ENCODE measurements at places on chromosomes 2 and 18. TPM values are rescaled to one million over a fixed set of nuclear protein-coding genes. Genes with fewer than 3 reads are reported as not detected.

DNA sequence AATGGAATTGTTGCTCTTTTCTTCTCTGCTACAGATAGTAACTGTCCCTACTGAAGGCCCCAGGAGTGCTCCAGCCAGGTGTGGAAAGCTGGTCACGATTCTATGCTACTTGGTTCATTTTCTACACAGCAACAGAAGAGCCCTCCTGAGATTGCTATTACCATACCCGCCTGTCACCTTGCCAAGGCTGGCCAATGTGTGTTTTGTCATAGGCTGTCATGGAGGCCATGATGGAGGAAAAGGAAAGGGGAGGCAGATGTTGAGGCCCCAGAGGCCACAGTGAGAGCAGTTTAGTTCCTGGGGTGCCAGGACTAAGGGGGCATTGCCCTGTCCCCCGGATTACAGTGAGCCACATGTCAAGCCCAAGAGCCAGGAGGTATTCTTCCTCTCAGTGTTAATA is 952 bp downstream of the ELMOD3 start:
- no peak for DNase-seq

DNA sequence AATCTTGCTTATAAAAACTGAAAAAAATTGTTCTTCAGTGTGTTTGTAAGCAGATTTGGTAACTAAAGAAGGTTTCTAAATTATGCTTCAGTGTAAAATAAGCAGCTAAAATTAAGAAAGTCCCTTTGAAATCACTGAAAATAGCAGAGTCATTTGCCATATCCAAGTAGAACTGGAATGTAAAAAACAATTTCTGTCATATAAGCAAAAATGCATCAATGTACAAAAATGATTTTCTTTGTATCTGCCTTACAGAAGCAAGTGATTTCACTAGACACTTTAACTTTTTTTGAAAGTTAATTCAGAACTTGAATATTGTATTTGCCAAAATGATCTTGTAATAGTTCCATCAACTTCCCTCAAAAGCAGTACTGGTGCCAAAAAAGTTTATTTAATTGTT is 121.7 kb upstream of the CD226 start:
- DNase-seq = no peak

GRCh38 chr2:40097691-40098385 is 318.8 kb upstream of the THUMPD2 start:
- no peak for DNase-seq

GRCh38 chr2:8219096-8219495 is 462.8 kb upstream of the ID2 start:
- no peak for DNase-seq

- DNase-seq = no peak
These were observed 36.3 kb downstream of the MOGAT1 start for GRCh38 chr2:222707689-222708273.

- DNase-seq = no peak
These were observed 91.0 kb downstream of the SPTBN1 start for GRCh38 chr2:54546923-54547720.

DNA sequence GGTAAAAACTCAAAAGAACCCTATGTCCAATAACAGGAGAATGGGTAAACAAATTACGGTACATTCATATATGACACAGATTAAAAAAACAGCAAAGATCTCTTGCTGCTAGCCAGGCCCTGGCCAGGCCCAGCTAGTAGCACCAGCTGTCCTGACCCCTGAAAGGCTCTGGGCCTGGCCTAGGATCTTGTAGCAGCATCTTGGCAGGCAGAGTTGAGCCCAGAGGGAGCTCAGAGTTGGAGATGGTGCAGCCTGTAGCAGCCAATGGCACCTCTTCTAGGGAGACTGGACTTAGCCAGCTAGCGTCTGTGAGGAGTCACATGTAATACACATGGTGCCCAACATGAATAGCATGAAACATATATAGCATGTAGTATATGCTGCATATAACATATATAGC is 69.1 kb downstream of the HS6ST1 start:
- no peak for DNase-seq

- no peak for DNase-seq
These were observed 229.9 kb downstream of the AGPS start for GRCh38 chr2:177622521-177622920.

DNA sequence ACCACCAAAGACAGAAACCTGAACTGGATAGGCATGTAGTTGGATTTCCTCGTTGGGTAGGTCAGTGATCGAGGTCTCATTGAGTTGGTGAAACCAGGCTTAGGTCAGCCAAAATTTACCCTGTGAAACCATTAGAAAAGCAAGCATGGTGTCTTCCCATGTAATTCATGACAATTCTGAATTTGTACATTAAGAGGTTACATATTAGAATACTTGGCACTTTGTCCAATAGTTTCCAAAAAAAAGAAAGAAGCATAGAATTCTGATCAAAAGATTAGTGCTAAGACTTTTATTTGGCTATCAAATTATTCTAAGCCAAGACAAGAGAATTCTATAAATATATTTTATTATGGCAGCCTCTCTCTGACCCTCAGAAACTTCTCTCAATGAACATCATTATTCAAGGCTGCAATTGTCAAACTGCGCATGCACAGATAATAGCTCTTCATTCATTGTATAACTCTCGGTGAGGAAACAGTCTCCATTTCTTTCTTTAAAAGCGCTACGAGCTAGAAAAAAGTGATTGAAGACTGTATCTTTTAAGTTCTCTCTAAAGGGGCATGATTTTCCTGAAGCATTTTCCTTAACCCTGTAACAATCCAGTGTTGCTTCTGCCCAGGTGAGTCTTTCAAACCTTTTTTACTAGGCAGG is 79.1 kb upstream of the MYCN start:
- no peak for DNase-seq

The TXNL4A gene
- 75.2 TPM for total RNA-seq

The CYP26B1 gene
- total RNA-seq = not detected

The OTX1 gene
- not detected for total RNA-seq

The DPP4 gene
- 57.3 TPM for total RNA-seq

The NCOA1 gene
- 47.1 TPM for total RNA-seq

The GALNT13 gene
- total RNA-seq = not detected
